Right hindlimb (tissue), 1 donor: ENCODE measurements at places on chromosomes 11 and 22.

DNA sequence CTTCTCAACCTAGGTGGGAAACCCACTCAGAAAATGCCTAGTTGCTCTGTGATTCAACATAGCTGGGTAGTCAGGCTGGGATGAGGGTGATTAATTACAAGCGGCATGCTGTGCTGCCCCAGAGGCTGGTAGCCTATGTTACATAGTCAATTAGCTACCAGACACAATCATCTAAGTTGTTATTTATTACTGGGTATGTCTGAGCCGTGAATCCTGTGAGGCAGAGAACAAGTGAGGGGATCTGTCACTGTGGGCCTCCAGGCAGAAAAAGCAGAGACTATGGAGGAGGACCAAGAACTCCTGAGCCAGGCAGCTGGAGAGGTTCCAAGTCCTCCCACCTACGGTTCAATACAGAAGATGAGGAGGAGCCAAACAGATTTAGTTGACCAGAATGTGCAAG lies 186.6 kb upstream of the BDNF start:
- no peak for DNase-seq

DNA sequence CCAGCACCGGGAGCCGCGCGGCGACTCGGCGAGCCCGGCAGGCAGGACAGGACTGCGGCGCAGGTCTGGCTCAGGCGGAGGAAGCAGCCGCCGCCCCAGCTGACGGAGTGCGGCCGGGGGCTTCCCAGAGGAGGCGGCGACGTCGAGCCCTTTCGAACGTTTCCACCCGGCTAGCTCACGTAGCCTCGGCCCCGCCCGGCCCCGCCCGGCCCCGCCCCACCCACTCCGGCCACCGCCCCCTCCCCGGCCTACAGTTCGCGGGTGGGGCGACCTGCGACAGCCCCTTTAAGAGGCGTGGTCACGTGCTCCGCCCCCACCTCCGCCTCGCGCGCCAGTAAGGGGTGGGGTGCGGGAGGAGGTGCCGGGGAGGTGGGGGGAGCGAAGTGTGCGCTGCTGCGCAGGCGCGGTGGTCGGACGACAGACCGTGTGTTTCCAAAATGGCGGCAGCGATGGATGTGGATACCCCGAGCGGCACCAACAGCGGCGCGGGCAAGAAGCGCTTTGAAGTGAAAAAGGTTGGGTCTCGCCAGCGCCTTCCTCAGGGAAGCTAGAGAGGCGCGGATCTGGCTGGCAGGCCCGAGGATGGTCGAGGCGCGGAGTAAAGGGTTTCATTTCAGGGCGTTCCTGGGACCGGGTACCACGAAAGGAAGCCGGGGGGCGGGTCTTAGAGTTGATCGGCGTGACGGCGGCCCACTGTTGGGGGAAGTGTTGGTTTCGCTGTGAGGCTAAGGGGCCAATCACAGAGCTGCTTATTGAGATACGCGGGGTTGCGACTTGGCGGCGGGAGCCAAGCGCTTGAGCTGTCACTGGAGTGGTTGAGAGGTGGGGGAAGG lies at the start of gene RBX1:
TSS of gene RBX1 (plus strand) at position 417 of the 833 bp plus-strand sequence. CDS start at position 438, 21 bp downstream.
- peak; percentile 99 for DNase-seq

GRCh38 chr11:11459578-11459977 lies 106.5 kb upstream of the CSNK2A3 start:
- no peak for DNase-seq

- DNase-seq: no peak
These were observed 68.6 kb downstream of the BARX2 start for GRCh38 chr11:129444274-129444673.

- DNase-seq: peak; percentile 85
These were observed 162.8 kb downstream of the ST3GAL4 start for GRCh38 chr11:126518071-126518971.

DNA sequence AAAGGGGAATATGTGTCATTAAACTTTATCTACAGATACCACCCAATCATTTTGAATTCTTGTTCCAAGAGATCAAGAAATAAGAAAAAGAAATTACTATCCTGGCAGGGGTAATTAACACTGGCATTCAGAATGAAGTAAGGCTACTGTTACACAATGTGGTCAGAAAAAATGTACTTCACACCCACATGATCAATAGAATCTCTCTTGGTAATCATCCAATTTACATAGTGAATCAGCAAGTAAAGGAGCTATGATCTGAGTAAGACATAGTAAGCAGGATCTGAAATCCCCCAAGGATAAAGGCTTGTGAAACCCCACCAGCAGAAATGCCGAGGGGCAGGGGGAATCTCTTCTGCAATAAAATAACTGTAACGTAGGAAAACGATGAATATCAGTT lies 466.5 kb downstream of the FAM181B start:
- DNase-seq: no peak

- no peak for DNase-seq
These were observed 44.9 kb downstream of the PLEKHA7 start for GRCh38 chr11:16969010-16969999.

DNA sequence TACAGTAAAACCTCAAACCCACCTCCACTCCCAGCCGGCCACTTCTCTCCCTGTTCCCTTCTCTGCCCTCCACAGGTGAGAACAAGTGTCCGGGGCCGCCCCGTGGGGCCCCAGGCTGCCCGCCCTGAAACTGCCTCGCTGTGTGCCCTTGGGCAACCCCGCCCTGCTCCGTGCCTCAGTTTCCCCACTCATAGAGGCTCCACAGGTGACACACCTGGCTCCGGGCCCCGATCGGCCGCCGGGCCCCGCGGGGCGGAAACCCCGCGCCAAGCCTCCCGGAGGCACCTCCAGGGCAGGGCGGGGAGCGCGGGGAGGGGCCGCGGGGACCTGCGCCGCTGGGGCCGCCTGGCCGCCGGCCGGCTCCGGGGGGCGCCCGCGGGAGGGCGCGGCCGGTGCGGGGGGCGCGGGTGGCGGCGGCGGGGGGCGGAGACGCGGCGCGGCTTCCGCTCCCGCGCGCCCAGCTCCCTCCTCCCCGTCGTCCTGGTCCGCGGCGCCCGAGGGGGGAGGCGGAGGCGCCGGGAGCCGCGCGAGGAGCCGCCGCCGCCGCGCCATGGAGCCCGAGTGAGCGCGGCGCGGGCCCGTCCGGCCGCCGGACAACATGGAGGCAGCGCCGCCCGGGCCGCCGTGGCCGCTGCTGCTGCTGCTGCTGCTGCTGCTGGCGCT lies at the start of gene LRP5:
TSS of gene LRP5 (plus strand) at position 475 of the 663 bp plus-strand sequence. CDS start at position 599, 124 bp downstream.
- peak; percentile 39 for DNase-seq

GRCh38 chr22:42289671-42290541 lies 19.5 kb upstream of the TCF20 start:
- peak; percentile 74 for DNase-seq

DNA sequence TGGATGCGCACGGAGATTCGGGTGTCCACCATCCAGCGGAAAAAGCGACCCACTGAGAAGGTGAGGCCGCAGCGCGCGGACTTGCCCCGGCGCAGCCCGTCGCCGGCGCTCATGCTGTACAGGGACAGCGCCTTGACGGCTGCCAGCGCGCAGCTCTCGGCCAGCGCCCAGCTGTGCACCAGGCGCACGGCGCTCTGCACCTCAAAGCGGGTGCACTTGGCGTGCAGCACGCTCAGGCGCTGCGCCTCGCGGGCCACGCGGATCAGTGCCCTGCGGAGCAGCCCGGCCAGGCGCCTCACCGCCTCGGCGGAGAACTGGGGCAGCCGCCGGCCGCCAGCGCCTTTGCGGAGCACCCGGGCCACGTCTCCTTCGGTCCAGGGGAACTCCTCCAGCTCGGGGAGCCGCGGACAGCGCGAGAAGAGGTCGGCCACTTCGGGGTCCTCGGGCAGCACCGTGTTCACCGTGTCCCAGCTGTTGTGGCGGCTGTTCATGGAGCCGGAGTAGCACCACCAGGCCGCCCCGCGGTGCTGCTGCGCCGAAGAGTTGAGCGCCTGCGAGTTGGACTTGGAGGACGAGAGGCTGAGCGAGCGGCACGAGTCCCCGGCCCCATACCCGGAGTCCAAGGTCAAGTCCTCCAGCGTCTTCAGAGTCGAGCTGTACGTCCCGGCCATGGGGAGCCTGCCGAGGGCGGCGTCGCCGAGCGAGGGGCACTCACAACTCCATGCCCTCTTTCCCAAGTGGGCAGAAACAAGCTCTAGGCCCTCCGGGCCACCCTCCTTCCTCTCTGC lies 703 bp downstream of the ABTB2 start:
- peak; percentile 76 for DNase-seq

GRCh38 chr22:40198733-40199132 lies 21.0 kb downstream of the TNRC6B start:
- peak; percentile 69 for DNase-seq

DNA sequence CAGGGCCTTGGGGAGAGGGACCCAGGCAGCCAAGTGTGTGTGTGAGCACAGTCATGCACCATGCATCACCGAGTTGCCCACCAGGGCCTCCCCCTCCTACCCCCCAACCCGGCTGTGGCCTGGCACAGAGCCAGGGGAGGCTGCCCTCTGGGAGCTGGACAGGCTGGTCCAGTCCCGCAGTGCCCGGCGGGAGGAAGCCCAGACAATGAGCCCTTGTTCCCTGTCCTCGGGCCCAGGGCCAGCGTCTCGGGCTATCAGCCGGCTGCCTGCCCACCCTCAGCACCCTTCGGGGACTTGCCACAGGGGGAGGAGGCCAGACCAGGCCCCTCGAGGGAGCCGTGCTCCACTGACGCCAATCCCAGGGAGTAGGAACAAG lies 4.5 kb downstream of the LRRC75B start:
- no peak for DNase-seq

- DNase-seq: no peak
These were observed 70.8 kb downstream of the KCNJ1 start for GRCh38 chr11:128796270-128796669.

- no peak for DNase-seq
These were observed 73.5 kb downstream of the ZBTB16 start for GRCh38 chr11:114132944-114133394.
